Thoracic aorta endothelial cell (primary cell): ENCODE measurements at places on chromosomes 6 and 20. TPM values are rescaled to one million over a fixed set of nuclear protein-coding genes. Genes with fewer than 3 reads are reported as not detected.

The MYLIP gene
- 19.3 and 22.6 TPM in 2 replicates for total RNA-seq

The ZBTB46 gene
- total RNA-seq, result 2.9 and 3.2 TPM in 2 replicates

The NKAIN4 gene
- total RNA-seq, result not detected in 2 replicates

The CFAP206 gene
- 0.50 and 0.53 TPM in 2 replicates for total RNA-seq

The CDH4 gene
- total RNA-seq, result 0.40 and 5.7 TPM in 2 replicates

The PXDC1 gene
- 50.6 and 81.1 TPM in 2 replicates for total RNA-seq

The RNF217 gene
- 29.0 and 36.6 TPM in 2 replicates for total RNA-seq

The TBX18 gene
- total RNA-seq, result 39.7 and 41.4 TPM in 2 replicates

The SAMHD1 gene
- total RNA-seq, result 58.7 and 62.9 TPM in 2 replicates

The CLPSL2 gene
- not detected in 2 replicates for total RNA-seq

The RAB44 gene
- under 0.01 TPM in 1 of 2 replicates, not detected in the other for total RNA-seq

The FOXF2 gene
- not detected in 2 replicates for total RNA-seq

The CRISP2 gene
- total RNA-seq, result not detected in 2 replicates

The KCNB1 gene
- under 0.01 TPM in 1 of 2 replicates, not detected in the other for total RNA-seq

The TP53TG5 gene
- not detected in 2 replicates for total RNA-seq

The PBOV1 gene
- not detected in 2 replicates for total RNA-seq

The SASH1 gene
- total RNA-seq, result 132 and 183 TPM in 2 replicates

The DUSP15 gene
- total RNA-seq, result 0.43 TPM in 1 of 2 replicates, not detected in the other

The RHAG gene
- not detected in 2 replicates for total RNA-seq

The SLC22A7 gene
- not detected in 2 replicates for total RNA-seq

The POU5F1 gene
- 0.27 TPM in 1 of 2 replicates, not detected in the other for total RNA-seq

The ZNF335 gene
- 18.6 and 20.5 TPM in 2 replicates for total RNA-seq

The AVP gene
- total RNA-seq, result not detected in 2 replicates

The PHACTR2 gene
- total RNA-seq, result 210 and 243 TPM in 2 replicates

The IRAK1BP1 gene
- 5.9 and 7.7 TPM in 2 replicates for total RNA-seq

The CAPN11 gene
- total RNA-seq, result 1.6 and 3.5 TPM in 2 replicates

The OR12D2 gene
- not detected in 2 replicates for total RNA-seq

The ACSS1 gene
- total RNA-seq, result 7.5 and 9.8 TPM in 2 replicates

The SAMD5 gene
- 2.0 and 3.6 TPM in 2 replicates for total RNA-seq

The MCCD1 gene
- total RNA-seq, result not detected in 2 replicates

The HLA-DMB gene
- 0.27 and 0.50 TPM in 2 replicates for total RNA-seq

The IPCEF1 gene
- 0.29 TPM in 1 of 2 replicates, not detected in the other for total RNA-seq

The MAS1 gene
- total RNA-seq, result not detected in 2 replicates

The CTAGE9 gene
- total RNA-seq, result not detected in 2 replicates

The DTNBP1 gene
- total RNA-seq, result 6.3 and 8.2 TPM in 2 replicates

The RIPOR3 gene
- total RNA-seq, result not detected in 2 replicates

The RGS17 gene
- 4.8 and 5.7 TPM in 2 replicates for total RNA-seq

The FAM83C gene
- total RNA-seq, result not detected in 2 replicates

The ECT2L gene
- total RNA-seq, result not detected in 2 replicates

The RAET1L gene
- total RNA-seq, result not detected in 2 replicates

The ADGRF4 gene
- total RNA-seq, result under 0.01 TPM in 1 of 2 replicates, not detected in the other

The PRICKLE4 gene
- total RNA-seq, result 2.7 and 3.3 TPM in 2 replicates

The ENPP1 gene
- 5.2 and 8.1 TPM in 2 replicates for total RNA-seq

The CFAP61 gene
- total RNA-seq, result not detected in 2 replicates

The CALHM6 gene
- total RNA-seq, result 0.13 and 0.50 TPM in 2 replicates
